ENCODE measurements at places on chromosomes 16 and 17.

DNA sequence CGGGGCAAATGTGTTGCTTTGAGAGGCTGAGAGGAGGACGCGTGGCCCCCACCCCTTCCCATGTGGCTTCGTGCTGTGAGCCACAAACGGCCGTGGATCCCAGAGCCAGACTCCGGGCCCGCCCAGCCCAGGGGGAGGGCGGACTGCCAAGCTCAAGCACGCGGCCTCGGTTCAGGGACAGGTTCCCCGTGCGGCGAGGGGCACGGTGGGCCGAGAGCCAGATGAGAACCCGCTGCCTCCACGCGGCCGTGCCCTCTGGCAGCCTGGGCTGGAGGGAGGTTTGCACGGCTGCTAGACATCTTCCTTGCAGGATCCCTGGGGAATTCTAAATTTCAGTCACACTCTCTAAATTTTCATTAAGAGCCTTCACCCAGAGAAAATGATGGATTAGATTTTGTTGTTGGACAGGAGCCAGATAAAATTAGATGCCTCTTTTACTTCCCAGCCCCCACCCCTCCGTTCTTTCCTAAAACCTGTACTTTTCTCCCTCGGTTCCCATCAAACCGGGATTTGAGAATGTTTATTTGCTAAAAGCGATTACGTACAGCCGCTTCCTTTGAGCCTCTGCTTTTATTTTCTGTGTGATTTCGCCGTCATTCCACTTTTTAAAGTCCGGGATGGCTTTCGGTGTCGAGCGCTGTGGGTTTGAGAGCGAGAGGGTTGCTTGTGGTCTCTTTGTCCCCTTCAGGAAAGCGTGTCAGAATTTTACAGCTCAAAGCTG is 25.0 kb upstream of the GNG13 start:
- DNase-seq: peak; percentile 31

DNA sequence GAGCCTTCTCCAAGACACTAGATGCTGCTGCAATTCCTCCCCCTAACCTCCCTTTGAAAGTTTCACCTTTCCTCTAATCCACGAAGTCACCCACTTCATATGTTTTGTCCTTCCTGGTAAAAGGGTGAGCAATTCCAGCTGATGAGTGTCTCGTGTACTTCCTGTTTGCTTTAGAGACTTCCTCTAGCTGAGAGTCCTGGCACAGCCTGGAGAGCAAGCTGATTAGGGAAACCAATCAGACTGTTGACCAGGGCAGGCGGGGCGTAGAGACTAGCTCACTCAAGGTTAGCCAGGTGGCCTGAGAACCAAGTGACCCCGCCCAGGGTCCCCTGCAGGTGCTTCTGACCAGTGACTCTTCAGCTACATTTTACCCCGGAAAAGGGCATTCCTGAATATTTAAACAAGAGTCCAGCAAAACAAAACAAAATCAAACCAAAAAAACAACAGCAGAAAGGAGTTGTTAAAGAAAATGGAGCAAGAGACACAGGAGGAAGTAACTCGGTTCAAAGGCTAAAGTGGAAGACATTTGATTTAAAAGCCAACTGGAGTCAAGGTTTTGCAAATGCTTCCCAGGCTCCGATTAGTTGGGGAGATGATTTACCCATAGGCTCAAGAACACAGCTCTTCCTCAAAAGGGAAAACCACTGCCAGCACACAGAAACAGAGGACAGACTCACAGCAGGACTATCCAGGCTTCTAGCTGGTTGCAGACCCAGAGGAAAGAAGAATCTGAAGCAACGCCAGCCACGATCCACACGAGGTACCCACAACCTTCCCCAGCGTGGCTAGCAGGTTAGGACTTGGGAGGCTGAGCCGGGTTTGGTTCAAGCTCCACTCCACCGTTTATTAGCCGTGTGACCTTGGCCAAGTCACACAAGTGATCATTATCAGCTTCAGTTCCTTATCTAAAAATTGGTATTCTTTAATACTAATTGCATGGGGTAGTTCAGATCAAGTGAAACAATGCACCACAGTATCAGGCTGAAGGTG is 13.4 kb downstream of the HSPB9 start:
- peak; percentile 91 for DNase-seq

DNA sequence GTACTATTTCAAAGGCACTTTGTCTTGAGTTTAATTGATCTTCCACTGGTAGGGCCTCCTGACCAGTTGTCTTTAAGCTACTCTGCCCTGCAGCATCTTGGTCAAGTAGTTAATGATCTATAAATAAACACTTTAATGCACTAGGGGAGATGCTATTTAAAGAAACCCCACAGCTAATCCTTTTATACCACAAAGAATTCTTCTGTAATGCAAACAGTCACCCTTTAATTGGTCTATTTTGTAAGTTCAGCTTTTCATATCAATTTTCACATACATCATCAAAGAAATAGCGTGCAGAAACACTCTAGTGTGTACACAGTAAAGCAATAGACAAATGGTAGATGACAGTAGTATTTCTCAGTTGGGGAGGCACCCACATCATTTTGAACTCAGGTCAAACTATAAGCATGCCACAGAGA is 70.3 kb downstream of the PMP22 start:
- no peak for DNase-seq

- no peak for DNase-seq
Measured at GRCh38 chr16:1621851-1622250, 9.7 kb downstream of the CRAMP1 start.

GRCh38 chr17:9094193-9094592 is 72.9 kb downstream of the NTN1 start:
- no peak for DNase-seq
